Dorsolateral prefrontal cortex (tissue), 122 donors: ENCODE measurements at places on chromosomes 12 and 14.

- DNase-seq: no peak
These were observed 291.8 kb upstream of the G2E3 start for GRCh38 chr14:30267141-30267540.

GRCh38 chr14:100820957-100821356 is 5.0 kb upstream of the MEG3 start:
- no peak for DNase-seq

DNA sequence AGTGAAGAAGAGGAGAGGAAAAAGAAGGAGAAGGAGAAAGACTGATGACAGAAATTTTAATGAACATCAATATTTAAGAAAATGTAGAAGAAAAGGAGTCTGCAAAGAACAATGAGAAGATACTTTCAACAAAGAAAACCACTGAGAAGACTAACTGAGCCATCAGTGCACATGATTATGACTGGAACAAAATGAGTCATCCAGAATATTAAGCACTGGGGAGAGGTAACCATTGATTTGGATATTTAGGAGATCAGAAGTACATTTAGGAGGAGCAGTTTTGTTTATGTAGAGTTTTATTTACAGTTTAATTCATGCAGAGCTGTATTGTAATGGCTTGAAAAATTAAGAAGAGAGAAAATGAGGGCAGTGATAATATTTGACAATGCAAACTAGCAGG is 159.1 kb downstream of the C12orf50 start:
- DNase-seq: no peak

DNA sequence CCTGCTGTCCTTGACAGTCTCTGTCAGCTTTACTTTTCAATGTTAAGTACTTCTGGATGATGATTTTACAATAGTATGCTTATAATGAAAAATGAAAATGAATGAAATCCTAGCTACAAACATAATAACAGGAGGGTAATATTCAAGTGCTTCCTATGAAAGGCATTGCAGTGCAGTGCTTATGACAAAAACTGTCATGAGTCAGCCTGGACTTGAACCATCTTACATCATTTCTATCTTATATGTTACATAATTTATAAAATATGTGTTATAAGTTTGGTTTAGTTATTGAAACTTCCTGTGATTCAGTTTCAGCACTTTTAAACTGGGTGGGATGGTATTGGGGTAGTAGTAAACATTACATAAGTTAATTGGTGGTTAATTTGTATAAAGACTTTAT is 451.7 kb downstream of the TMEM117 start:
- no peak for DNase-seq

DNA sequence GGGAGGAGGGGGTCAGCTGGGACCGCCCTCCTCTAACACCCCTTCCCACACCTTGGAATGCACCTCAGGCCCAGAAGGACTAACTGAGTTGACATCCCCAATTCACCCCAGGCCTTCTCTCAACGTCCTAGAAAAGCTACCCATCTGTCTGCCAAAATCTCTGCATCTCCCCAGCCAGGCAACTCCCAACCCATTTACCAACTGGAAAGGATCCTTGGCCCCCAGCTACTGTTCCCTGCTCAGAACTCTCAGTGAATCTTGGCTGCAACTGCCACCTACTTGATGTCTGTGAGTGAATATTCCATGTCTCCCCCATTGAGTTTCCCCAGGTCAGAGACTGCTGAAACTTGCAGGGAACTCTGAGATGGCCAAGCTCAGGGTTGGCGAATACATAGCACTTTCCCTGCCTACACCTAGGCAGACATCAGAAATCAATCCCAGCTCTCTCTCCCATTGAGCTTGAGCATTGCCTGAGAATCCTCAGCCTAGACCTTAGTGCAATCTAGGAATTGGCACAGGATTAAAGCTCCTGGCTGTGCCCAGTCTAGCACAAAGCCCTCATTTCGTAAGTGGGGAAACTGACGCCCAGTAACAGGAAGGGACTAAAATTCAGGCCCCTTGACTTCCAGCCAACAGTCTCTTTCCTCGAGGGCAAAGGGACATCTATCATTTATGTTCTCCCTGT is 71.9 kb upstream of the NCOR2 start:
- DNase-seq: no peak
